Stimulated activated CD8-positive, alpha-beta memory T cell treated with anti-CD3 and anti-CD28 coated beads, Interleukin-15, amount 100 ng/mL, for 24 hours (primary cell): ENCODE measurements at places on chromosomes 2 and 18.

DNA sequence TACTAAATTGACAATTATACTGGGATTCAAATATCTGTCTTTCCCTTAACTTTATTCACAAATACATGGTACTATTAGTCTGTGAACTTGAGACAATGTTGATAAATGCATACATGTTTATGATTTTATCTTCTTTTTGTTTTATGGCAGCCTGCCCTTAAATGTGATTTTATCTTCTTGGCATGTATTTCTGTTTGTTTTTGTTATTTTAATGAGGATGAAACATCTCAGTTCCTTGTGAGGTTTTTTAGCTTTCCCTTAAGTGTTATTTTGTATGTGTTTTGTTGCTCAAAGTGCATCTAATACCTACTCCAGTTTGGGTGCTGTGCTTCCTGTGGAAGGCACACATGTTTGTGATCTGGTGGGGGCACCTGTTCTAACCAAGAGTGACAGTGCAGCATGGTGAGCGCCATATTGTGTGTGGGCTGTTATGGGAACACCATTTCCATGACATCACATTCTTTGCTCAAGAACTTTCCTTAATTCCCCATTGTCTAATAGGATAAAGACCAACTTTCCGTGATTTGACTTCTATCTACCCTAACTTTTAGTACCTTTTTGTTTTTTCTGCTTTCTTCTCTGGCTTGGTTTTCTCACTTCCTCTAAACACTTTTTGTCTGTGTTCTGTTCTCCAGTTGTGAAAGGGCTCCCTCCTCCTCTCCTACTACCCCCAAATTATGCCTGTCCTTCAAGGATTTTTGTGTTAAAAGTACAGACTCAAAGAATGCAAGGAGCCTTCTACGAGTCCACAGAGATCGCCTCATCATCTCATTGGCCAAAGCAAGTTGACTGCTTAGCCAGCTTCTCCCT, 162.1 kb upstream of the TTC39C start:
- no peak for DNase-seq

GRCh38 chr2:2636813-2637212, 305.7 kb upstream of the MYT1L start:
- DNase-seq = no peak

- DNase-seq = no peak
Observed at GRCh38 chr2:172397148-172397834, 30.1 kb upstream of the ITGA6 start.

DNA sequence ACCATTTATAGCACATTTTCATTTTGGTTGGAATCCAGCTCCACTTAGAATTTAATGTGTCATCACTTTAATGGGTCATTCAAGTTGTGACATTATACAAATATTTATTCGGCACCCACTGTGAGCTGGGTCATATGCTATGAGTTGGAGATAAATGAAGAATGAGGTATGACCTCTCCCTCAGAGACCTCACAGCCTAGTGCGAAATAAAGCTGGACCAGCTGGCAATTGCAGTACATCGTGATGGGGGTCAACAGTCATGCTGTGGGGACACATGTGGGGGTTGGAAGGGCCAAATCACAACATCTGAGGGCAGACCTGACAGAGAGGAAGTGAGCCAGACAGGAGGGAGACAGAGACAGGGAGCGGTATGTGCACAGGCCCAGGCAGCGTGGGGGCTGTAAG, 175.4 kb downstream of the MAIP1 start:
- DNase-seq = no peak

DNA sequence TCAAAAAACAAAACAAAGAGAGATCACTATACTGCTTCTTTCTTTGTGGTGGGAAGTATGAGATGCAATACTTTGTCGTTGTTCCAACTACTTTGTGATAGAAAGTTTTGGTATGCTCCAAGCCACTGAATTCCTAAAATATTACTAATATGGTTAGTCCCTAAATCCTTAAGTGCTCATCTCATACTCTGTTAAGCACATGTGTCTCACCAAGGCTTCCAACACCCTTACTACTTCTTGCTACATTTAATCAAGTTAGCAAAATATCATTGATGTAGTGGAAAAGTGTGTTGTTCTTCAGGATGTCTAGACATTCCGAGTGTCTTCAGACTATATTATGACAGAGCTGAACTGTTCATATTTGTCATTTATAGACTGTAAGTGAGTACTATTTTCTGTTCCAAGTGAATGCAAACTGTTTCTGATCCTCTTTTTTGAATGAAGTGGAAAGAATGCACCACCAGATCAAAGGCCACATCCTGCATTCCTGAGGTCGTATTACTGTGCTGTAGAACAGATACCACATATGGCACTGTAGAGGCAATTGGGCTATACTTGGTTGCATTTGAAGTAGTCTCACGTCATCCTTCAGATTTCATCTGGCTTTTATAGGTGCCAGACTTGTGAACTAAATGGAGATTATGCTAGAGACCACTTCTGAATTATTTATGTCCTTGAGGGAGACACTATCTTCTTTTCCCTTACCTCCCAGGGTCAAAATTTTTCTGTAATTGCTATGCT, 298.4 kb upstream of the ZNF521 start:
- no peak for DNase-seq

DNA sequence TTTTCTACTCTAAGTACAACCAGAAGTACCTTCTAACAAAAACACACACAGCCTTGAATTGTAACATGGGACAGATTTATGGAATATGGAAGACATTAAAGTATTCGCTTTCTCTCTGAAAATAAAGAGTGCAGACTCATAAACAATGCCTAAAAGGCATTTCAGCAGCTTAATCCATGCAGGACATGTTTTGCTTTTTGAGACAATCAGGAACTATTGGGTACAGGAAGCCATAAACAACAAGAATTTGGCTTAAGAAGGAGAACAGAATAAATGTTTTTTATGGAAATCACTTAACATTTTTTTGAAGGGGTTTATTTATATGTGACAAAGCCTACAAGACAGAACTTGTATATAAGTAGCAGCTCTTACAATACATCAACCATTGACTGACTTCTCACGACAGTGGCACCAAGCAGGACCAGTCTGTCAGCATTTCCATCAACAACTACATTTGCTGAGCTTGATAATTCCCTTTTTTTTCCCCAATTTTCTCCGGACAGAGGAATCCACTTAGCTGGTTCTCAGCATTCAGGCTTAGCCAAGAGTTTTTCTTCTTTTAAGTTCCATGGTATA, 140.1 kb downstream of the EXOC6B start:
- DNase-seq = no peak

DNA sequence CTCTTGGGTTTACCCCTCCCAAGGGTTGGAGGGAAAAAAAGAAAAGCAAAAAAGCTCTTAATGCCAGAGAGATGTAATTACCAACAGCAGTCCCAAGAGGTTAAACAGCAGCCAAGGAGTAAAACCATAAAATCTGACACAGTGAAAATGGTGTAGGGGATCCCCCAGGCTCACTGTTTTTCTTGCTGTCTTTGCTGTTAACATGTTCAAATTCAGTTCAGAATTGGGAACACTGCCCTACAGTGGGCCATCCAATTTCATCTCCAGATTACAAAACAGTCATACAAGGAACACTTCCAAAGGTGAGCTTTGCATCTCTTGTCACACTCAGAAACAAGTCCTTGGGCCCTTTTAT, 54.5 kb downstream of the PLEKHM3 start:
- DNase-seq = no peak

DNA sequence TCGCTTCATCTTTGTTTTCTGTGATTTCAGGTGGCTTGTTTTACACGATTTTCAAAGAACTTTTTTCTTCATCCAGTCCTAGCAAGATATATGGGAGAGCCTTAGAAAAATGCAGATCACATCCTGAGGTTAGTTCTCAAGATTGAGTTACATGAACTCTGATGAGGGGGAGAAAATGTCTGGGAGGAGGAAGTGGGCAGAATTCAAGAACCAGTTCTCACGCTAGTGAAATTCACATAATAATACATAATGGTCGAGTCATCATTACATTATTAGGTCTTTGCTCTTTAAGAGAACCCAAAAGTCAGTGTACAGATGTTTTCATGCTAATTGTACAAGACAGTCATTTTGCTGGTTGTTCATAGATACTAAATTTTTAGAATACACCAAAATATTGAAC, 7.0 kb downstream of the TIMM21 start:
- no peak for DNase-seq

GRCh38 chr2:86453836-86454235, 12.7 kb downstream of the KDM3A start:
- DNase-seq = no peak

DNA sequence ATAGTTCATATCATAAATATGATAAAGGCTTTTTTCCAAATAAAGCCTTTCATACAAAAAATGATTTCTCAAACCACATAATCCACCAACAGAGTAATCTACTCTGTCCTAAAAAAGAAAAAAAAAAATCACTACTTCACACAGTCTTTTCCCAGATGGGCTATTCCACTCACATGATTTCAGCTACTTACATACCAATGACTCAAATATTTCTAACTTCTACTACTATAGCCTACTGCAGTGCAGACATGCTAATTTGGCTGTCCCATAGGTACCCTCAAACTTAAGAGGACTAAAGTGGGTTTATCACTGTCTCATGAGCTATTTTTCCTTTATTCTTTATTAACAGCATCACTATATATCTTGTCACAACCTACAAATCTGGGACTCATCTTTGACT, 57.4 kb downstream of the SLC66A3 start:
- DNase-seq = no peak

DNA sequence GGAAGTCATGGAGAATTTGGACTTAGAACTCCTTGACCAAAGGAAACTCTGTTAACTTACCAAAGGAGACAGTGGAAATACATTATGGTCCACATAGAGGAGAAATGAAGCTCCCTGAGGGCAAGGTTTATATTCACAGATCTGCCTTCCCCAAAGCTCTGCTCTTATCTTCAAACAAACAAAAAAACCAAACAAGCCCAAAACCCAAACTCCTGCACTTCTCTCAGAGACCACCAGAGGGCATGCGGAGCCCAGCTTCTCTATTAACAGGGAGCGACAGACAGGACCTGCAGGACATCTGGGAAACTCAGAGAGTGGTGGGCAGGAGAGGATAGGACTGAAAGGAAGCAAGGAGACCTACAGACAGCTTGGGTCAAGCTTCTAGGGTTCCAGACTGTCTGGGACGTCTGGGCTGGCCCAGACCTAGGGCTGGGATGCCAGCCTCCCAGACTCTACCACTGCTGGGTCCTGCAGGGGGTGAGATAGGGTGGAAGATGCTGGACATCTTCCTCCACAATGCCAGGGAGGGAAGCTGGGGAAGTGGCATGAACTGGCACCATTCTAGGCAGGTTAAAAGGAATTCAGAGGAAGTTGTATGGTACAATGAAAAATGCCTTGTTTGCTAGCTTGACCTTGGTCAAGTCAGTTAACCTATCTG, 4.0 kb upstream of the WNT10A start:
- DNase-seq = no peak

DNA sequence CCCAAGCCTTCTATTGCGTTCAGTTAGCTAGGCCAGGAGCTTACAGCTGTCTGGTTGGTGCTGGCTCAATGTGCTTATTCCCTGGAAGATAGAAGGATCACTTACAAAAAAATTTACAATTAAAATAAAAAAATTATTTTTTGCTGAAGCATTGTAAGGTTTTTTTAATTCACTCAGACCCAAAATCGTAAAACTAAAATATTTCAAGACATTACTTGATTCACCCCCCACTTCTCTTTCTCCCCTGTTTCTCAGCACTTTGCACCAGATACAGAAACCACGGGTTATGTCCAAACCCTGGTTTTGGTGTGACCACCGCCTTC, 911 bp upstream of the PTPRM start:
- no peak for DNase-seq

DNA sequence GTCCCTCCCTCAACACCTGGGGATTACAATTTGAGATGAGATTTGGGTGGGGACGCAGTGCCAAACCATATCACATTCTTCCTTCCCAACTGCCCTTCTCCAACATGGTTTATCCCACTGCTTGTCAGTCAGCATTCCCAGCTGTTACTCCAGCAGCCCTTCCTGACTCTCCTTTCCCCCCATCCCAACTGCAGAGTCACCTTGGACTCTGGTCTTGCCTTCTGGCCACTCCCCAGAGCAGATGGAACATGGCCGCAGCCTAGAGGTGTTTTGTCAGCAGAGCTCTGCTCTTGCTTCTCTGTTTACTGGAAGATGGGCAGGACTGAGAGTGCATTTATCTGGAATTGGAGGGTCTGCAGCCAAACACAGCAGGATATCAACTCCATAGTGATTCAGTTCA, 51.2 kb upstream of the MEX3C start:
- DNase-seq = no peak

DNA sequence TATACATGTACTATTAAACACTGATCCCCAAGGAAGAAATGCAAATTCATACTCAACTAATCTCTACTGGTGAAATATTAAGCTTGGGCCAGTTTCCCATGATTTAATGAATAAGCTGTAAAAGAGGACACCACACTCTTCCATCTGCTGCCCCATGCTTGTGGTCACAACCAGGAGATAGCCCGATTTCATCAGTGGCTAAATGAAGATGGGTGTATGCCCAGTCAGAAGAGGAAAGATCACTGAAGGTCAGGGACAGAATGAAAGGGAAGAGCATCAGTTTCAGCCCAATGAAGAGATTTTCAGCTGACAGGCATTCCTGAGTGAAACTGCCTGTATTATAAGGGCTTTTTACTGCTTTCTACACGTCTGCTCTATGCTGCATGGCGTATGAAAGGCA, 103.5 kb downstream of the KCNS3 start:
- no peak for DNase-seq

DNA sequence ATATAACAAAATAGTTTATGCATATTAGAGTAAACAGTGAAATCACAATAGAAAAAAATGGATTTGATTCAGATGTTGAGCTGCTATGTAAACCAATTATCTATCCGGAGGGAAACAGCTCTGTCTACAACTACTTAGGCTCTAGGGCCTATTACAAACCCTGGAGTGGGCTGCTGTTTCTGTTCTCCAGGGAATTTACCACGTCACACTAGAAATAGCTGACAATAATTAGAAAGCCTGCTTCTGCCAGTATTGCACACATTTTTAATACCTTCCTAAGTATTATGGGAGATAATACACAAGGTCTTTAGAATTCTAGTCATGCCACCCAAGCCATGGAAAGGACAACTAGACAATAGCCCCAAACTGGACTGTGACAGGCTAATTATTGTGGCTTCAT, 411.1 kb downstream of the FIGN start:
- no peak for DNase-seq

- no peak for DNase-seq
Observed at GRCh38 chr2:172134270-172134669, 31.6 kb upstream of the DLX2 start.
